ENCODE measurements at places on chromosomes 5 and 9.

GRCh38 chr9:130333041-130333711 is 67.6 kb downstream of the HMCN2 start:
- DNase-seq: no peak

- DNase-seq: no peak
Observed at GRCh38 chr5:94945656-94946055, 327.2 kb downstream of the SLF1 start.

DNA sequence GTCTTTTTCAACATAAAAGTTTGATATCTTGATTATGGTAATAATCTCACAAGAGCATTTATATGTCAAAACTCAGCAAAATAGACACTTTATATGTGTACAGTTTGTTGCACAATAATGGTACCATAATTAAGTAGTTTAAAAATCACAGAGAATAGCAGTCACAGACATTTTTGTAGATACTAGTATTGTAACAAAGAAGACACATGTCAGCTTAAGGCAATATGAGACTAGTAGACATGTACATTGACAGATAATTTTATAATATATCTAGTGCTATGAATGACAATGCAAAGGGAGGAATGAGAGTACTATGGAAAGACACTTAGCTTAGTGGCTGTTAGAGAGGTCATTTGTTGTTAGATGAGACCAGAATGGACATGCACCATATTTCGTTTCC is 1490.6 kb upstream of the CDH6 start:
- no peak for DNase-seq

DNA sequence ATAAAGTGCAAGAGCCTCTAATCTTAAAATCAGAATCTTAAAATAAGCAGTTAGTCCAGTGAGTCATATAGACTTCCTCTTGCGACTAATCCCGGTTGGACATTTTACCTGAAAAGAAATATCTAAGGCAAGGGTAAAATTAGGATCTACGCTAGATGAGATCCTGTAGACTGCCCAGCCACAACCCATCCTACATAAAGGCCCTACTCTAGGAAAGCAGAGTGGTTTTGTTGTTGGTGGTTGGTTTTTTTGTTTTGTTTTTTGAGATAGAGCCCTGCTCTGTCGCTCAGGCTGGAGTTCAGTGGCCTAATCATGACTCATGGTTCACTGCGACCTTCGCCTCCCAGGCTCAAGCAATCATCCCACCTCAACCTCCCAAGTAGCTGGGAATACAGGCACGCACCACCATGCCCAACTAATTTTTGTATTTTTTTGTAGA is 6.9 kb downstream of the TSC1 start:
- DNase-seq: no peak

- no peak for DNase-seq
Observed at GRCh38 chr9:86599561-86599960, 245.4 kb upstream of the TUT7 start.

DNA sequence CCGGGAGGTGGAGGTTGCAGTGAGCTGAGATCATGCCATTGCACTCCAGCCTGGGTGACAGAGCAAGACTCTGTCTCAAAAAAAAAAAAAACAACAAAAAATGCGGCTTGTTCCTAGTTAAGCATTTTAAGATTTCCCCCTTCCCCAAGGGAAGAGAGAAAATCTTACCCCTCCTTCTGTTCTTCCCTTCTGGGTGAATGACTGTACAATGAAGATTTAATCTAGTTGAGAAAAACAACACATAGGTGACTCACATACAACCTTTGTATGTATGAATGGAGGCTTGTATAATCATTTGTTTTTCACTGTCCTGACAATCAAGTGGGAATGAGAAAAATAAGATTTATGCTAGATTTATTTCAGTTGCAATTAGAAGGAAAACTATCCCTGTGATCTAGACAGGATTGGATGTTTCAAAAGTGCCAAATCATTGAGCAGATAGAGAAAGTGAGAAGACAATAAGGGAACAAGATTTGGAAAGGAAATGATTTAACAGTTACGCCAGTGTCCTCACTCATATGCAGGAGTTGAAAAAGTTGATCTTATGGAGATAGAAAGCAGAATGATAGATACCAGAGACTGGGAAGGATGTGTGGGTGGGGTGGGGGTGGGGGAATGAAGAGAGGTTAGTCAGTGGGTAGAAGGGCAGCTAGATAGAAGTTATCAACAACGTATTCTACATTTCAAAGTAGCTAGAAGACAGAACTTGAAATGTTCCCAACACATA is 16.7 kb downstream of the GDA start:
- no peak for DNase-seq

DNA sequence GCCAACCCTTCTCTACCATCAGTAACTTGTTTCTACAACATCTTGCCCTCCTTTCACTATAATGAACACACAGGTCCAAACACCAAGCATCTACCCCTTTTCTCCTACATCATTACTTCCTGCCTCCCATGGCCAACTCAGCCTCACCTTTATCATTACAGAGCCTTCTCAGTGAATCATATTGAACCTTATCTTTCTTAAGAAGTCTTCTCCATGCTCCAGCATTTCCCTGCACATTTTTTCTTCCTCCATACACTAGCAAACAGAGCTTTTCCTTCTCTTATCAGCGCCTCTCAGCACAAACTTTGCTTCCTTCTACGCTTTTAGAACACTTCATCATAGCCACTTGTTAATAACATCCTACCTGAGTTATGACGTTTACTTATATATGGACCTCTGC is 148.2 kb downstream of the ARL15 start:
- no peak for DNase-seq

- no peak for DNase-seq
Observed at GRCh38 chr5:78734094-78734845, 85.7 kb upstream of the LHFPL2 start.

DNA sequence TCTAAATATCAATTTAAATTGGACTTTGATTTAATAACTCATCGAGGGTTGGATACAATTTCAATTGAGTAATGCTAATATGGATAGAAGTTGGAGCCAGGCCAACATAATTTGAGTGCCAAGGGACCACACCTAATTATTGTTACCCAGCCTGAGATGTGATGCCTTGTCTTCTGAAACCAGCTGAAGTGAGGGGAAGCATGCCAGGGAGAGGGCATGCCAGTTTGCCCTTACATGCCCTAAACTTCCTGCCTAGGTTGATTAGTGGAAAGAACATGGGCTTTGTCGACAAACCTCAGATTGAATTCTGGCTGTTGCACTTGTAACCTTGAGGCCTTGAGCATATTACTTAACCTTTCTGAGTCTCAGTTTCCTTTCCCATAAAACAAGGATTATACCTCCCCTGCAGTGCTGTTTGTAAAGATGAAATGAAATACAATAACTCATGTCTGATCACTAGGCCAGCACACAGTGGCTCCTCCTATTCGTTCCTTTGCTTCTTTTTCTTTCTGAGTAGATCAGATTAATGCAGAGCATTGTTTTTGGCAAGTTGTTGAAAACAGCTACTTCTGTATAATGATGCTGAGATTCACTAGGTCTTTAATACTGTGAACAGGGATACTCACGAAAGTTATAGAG is 412.8 kb downstream of the TLE4 start:
- no peak for DNase-seq

DNA sequence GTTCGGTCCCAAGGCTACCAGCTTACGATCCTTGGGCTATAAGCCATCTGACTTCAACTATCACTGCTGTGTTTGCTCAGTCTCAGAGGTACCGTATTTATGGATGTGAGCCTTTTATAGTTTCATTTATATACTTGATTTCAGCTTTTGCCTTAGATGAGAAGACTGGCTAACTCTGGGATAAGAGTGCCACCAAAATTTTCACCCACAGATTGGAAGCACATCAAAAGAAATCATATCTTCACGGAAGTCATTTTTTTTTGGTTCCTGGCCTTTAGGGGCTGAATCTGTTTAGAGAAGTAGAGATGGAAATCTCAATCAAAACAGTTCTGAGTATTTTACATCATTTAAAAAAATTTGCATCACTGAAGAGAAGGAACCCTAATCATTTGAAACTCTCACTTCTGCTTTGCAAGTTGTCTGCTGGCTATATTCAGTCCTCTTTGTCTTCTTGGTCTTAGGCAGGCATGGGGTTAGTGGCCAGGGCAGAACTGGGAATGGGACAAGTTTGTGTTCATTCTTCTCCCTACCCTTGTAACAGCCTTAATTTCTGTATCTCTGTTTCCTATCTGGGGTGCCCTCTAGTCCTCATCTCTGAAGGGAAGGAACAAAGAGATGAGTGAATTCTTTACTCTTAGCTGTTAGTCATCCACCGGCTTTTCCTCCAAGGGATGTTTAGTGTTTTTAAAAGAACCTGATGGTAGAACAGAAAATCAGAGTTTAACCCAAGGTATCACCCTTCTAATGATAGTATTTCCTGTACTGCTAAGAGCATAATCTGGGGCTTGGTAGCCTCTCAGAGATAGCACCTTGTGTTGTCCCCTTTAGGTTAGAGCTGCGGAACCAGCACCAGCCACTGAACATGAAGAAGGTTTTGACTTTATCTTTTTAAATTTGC is 14.1 kb upstream of the TNFAIP8 start:
- DNase-seq: peak; percentile 59

GRCh38 chr5:34914671-34915138 is 599 bp downstream of the RAD1 start:
- DNase-seq: no peak

DNA sequence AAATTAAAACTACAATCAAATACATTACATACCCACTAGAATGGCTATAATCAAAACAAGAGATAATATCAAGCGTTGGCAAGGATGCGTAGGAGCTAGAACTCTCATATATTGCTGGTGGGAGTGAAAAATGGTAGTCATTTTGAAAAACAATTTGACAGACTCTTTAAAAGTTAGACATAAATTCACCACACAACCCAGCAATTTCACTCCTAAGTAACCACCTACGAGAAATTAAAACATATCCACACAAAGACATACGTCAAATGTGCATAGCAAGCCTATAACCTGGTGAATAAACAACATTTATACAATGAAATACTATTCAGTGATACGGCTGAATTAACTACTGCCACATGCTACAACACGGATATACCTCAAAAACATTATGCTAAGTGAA is 44.7 kb downstream of the GKAP1 start:
- no peak for DNase-seq
